ENCODE measurements at places on chromosomes 16 and 17.

- peak; percentile 53 for DNase-seq
Measured at GRCh38 chr17:60231234-60231633, 81.5 kb downstream of the CA4 start.

DNA sequence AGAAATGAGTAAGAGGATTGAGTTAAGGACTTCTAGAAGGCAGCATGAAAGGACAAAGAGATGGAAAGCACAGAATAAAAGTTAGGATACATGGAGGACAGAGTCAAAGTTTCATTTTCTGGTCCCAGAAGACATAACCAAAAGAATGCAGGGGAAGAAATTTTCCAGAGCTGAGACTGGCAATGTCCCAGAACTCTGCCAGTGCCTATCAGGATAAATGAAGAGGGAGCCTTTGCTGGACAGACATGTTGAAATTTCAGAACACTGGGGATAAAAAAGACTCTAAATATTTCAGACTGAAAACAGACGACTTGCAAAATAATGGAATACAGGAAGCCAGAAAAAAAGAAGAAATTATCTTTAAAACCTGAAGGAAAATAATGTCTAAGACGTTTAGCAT lies 55.7 kb downstream of the NT5M start:
- DNase-seq, result no peak

DNA sequence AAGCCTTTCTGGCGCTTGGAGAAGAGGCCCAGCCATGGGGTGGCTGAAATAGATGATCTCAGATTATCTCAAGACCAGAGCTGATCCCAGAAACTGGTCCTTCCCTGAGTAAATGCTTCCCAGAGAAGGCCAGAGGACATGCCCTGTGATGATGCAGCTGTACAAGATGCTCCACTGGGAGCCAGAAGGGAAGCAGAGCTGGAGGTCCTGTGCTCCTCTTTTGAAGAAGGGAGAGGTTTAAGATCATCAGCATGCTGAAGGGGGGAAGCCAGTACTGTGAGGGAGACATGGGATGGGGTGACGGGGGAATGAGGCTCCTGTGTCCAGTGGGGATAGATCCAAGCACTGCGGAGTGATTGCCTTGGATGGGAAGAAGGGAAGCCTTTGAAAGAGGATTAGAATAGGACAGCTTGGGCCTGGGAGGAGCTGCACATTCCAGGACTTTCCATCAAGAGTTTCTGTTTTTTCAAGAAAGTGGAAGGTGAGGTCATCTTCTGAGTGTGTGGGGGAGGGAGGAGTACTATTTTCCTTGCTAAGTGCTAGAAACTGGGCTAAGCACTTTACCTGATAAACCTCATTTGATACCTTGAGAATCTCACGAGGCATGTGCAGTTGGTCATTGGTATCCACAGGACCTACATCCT lies 16.4 kb upstream of the ALOX15B start:
- DNase-seq, result no peak

GRCh38 chr16:30569746-30570635 lies 1.5 kb downstream of the ZNF688 start:
- DNase-seq, result no peak

DNA sequence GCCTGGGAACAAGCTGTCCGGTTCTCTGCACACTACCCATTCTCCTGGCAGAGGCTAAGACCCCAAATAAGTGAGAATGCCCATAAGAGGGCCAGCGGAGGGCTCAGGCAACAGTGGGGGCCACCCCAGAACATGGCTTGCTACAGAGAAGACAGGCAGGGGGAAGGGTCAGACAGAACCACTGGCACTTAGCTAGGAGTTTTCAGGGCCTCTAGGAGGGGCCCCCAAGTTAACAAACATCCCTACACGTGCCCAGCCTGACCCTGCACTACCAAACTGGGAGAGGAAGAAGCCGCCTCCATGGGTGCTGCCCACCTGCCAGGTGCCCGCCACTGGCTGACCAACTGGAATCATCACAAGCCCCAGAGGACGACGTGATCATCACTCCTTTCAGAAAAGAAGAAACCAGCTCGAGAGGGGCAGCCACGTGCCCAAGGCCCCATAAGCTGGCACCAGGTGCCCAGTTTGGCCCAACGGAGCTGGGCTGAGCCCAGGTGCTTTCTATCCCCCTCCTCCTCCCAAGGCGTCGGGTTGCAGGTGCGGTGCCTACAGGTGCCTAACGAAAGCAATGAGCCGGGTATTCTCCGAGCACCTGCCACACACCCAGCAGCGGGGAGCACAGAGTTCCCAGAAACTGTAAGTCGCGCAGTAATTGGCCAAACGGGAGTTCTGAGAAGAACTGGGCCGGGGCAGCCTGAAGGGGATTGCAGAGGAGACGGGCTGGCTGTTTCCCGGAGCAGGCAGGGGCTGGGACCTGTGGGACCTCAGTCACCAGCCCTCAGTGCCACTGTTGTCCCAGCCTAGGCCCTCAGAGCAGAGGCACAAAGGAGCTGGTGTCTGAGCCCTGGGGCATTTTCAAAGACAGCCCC lies 13.2 kb downstream of the RPH3AL start:
- peak; percentile 26 for DNase-seq

- peak; percentile 67 for DNase-seq
Measured at GRCh38 chr17:28570716-28571360, 486 bp downstream of the PIGS start.

- no peak for DNase-seq
Measured at GRCh38 chr16:60073376-60073775, 1339.3 kb upstream of the GOT2 start.

GRCh38 chr16:19375561-19376158 lies 42.0 kb upstream of the TMC5 start:
- peak; percentile 77 for DNase-seq

DNA sequence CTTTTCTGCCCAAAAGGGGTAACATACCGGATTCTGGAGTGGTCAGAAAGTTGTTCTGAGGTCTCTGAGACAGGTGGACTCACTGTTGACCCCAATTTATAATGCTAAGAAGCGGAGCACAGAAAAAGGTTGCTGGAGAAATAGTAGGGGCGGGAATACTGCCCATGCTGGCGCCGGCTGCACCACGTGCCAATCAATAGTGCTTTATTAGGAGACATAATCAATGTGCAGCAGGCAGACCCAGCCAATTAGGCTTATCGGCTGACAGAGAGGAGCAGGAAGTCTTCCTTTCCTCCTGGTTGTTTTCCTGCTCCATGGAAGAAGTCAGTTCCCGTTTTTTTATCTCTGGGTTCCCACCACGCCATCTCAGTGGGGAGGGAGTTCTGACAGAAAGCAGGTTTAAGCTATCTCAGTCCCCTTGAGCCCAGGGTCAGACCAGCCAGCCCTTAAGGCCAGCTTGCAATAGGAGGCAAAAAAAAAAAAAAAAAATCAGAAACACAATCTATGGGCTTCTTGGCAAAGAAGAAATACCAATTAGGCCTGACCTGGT lies 68.2 kb upstream of the IRX6 start:
- DNase-seq, result peak; percentile 14

- no peak for DNase-seq
Measured at GRCh38 chr16:85034591-85035433, 7.2 kb downstream of the KIAA0513 start.

DNA sequence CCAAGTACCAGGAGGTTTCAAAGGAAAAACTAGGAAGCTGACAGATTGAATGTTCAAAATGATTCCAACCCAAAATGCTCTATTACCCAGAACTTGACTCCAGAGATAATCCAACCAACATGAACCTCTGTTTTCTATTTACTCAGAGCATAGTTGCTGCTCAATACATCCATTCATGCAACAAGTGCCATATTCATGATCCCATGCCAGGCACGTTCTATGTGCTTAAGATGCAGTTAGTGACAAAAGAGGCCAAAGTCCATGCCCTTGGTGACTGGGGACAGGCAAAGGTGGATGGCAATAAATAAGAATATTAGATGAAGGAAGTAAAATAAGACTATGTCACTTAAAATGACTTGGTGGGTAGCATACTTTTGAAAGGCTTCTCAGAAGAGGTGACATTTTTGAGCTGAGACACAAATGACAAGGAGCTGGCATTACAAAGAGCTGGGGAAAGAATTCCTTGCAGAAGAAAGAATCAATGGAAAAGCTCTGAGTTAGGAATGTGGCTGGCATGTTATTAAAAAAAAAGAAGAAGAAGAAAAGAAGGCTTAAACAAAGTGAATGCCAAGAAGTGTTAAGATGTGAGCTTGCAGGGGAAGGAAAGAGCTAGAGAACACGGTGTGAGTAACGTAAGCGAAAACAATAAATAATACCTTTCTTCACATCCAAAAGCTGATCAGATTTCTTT lies 34.5 kb downstream of the TOX3 start:
- no peak for DNase-seq

DNA sequence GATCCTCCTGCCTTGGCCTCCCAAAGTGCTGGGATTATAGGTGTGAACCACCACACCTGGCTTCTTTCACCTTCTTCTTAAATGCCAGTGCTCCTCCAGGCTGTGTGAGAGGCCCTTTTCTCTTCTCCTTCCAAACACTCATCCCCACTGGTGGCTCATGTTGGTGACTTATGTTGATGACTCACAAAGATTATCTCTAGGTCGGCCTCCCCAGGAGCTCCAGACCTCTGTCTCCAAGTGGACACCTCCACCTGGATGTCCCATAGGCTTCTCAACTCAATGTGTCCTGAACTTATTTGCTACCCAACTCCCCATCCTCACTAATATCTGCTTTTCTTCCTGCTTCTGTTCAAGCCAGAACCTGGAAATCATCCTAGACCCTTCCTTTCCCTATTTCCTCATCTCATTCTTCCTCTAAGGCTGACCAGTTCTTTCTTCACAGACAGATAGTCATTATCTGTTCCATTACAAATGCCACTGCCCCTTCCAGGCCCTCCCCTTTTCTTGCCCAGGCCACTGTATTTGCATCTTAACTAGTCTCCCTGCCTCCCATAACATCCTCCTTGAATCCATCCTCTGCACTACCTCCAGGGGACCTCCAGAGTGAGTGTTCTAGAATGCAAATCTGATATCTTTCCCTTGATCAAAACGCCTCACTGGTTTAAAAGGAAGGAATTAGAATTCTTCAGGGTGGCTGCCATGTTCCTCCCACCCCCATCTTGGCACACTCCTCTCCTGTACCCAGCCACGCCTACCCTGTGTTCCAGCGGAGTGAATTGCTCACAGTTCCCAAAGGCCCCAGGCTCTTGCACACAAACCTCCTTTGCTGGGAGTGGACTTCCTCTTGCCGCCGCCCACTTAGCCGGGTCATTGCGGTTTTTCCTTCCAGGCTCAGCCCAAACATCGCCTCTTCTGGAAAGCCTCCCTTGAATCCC lies 34.8 kb upstream of the FBXO47 start:
- no peak for DNase-seq

- no peak for DNase-seq
Measured at GRCh38 chr16:73285436-73286201, 237.7 kb upstream of the ZFHX3 start.

- no peak for DNase-seq
Measured at GRCh38 chr17:79714176-79715097, 16.3 kb upstream of the ENPP7 start.

DNA sequence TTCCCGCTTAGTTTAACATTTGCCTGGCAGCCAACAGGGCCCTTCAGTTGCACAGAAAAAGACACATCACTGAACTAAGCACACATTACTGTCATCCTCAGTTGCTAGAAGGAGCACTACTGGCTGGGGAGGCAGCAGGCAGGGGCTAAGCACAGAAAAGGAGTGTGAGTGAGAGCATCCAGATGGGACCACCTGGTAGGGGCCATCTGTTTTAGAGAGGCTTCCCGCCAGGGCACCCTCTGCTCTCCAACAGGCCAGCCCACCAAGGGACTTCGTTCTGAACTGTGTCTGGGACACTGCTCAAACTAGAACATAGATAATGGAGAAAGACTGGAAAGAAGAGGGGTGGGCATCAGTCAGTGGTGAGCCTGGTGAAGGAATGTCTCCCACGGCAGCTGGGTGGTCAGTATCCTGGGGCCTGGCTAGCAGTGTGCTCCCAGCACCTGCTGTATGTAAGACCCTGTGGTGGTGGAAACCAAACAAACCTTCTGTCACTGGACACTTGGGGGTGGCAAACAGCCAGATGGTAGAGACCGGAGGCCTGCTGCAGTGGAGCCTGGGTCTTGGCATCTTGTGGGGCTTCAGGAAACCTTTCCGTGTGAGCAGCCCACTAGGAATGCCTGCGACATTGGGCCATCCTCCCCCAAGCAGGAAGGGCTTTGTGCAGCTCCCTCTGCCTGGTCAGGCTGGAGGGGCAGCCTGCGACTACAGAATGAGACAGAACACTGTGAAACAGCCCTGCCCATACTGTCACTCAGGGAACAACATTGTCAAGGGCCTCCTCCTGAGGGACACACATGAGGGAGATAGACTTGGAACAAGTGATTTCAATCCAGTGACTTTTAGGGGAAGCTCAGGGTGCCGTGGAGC lies 12.8 kb upstream of the RANGRF start:
- DNase-seq, result no peak

- no peak for DNase-seq
Measured at GRCh38 chr17:3739422-3740124, 15.9 kb downstream of the HASPIN start.

DNA sequence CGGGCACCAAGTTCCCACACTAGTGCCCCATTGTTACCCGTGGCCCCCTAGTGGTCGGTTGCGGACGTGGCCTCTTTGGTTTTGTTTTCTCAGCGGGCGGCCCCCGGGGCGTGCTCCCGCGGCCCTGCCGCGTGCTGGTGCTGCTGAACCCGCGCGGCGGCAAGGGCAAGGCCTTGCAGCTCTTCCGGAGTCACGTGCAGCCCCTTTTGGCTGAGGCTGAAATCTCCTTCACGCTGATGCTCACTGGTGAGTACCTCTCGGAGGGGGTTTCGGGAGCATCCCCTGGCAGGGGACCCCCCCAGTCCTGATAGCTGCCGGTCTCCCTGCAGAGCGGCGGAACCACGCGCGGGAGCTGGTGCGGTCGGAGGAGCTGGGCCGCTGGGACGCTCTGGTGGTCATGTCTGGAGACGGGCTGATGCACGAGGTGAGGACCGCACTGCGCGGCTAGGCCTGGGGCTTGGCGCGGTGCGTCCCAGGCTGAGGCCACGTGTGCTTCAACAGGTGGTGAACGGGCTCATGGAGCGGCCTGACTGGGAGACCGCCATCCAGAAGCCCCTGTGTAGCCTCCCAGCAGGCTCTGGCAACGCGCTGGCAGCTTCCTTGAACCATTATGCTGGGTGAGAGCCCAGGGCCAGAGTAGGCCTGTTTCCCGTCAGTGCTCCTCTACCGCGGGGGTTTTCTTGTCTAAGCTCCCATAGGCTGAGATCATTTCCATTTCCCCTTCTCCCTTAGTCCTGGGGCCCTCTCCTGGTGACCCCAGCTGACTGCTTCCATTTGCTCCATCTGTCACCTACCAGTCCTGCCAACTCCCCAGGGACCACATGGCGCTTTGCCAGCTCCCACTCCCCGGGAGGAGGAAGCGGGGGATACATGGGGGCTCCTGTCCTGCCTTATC lies 1.7 kb downstream of the SPHK1 start:
- peak; percentile 96 for DNase-seq

DNA sequence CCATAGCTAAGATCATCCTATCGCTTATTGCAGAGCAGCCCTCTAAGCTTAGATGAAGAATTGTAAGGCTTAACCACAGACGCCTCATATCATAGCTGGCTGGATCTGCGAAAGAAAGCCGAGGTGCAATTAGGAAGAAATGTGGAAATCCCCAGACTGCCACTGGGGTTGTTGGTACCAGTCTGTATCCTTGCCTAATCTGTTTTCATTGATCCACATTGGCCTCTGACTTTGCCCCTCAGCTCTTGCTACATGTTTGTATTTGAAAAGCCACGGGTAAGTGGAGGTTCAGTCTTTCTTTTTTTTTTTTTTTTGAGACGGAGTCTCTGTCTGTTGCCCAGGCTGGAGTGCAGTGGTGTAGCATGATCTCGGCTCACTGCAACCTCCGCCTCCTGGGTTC lies 48.9 kb downstream of the TANGO6 start:
- no peak for DNase-seq

- DNase-seq, result peak; percentile 67
Measured at GRCh38 chr16:72858665-72859493, 189.0 kb downstream of the ZFHX3 start.

- DNase-seq, result peak; percentile 98
Measured at GRCh38 chr17:74923538-74924249, 379 bp upstream of the OTOP2 start.

Measured in SK-N-SH (cell line).